ENCODE measurements at places on chromosomes 6 and 20.

DNA sequence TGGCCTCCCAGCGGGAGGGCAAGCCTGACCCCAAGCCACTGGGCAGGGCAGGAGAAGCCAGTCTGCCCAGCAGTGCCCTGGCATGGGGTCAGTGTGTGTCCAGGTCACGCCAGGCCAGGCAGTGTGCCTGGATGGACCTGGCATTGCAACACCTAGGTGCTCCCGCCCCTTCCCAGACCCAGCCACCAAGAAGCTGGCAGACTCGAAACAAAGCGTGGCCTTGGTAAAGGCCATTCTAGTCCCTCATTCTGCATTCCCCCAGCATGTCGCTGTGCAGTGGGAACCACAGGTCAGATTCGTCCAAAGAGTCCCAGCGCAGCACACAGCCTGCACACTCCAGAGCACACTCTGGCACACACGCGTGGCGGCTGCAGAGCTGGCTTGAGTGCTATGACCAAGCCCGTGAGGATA lies 19.3 kb upstream of the APMAP start:
- no peak for DNase-seq

DNA sequence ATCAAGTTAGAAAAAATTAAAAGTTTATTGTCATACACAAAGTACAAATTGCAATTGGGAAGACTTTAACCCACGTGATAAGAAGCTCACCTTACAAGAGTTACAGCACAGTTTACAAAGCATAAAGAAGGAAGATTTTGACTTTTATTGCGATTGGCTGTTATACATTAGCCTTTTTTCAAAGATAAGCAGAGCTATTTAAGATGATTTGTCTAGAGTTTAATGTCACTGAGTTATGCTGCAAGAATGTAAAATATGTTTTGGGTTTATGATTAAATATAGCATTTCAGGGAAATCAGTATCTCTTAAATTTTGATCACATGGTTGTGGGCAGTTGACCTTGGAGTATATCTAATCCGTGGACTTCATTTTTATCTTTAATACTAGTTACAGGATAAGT lies 664.2 kb upstream of the PTCHD4 start:
- DNase-seq = no peak

DNA sequence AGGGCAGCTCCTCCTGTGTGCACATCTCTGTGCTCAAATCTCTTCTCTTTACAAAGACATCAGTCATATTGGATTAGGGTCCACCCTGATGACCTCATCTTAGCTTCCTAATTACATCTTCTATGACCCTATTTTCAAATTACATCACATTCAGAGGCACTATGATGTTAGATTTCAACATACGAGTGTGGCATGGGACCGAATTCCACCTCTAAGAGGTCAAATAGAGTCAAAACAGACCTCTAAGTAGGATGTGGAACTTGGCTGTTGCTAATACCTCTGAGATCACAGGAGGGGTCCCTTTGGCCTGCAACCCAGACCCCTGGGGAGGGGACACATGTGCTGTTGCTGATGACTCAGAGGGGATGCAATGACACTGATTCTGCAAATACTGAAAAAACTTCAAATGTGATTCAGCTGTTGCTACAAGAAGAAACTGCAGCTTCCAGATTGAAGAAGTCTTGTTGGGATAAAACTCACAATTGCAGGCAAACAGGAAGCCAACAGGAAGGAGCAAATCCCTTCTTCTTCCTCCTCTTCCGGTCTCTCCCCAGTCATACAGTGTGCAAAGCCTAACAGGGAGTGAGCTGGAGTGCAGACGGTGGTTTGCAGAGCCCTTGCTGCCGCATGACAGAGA lies 216.2 kb downstream of the MYLK4 start:
- no peak for DNase-seq

- no peak for DNase-seq
Measured at GRCh38 chr6:22550971-22551670, 18.2 kb upstream of the HDGFL1 start.

DNA sequence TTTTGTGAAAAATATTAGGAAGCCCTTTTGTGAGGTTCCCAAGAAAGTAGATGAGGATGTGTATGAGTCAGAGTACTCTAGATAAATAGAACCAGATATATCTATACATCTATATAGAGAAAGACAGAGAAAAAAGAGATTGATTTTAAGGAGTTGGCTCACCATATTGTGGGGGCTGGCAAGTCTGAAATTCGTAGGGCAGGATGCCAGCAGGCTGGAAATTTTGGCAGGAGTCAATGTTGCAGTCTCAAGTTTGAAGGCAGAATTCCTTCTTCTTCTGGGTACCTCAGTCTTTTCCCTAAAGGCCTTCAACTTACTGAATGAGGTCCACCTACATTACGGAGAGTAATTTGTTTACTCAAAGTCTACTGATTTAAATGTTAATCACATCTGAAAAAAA lies 65.3 kb upstream of the SAMD3 start:
- DNase-seq = no peak

GRCh38 chr6:126880964-126881363 lies 237.5 kb upstream of the RSPO3 start:
- DNase-seq = no peak

DNA sequence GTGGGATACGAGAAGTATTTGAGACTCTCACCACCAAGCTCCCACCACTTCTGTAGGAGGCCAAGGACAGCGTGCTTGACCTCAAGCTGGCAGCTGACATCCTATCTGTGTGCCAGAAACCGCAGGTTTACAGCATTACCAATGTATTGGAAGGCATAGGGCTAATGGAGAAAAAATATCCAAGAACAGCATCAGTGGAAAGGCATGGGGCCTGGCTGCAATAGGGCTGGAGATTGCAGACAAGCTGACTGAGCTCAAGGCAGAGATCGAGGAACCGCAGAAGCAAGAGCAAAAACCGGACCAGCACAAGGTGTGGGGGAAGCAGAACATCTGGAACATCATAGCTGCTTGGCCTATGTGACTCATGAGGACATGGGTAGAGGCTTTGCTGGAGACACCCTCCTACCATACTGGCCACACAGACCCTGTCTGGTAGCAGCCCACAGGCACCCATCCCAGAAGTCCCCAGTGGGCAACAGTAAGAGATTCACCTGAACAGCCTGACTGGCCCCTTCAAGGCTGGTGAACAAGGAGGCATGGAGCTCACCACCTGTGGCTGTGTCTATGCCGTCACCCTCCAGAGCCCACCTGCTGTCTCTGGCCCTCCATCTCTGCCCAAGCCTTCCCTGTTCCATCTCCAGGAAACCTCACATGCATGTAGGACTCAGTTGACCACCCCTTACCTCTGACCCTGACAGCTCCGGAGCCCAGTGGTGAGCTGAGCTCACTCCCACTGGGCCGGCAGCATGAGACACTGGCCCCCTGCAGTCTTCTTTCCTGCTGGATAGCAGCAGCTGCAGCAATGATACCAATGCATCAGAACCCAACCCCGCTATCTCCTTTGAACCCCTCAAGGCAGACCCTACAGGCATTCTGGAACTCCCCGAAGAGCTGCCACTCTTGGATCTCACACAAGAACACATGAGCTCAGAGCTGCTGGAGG lies 171.1 kb downstream of the KIF6 start:
- DNase-seq = no peak

DNA sequence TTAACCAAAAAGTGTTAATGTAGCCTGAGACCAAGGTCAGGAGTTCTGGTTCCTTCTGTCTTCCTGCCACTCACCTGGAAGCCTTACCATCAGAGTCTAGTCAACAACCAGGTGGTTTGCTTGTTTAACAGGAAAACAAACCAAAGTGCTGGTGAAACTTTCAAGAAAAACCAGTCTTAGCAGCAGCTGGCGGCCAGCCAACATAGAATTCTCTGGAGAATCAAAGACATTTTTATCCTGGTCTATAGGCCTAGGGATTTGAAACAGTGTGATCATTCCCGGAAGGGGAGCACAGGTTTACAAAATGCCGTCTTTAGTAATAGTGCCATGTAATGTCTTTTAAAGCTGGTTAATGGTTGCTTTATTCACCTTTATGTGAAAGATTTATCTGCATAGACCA lies 146.6 kb upstream of the AKIRIN2 start:
- no peak for DNase-seq

Measured in stimulated activated CD4-positive, alpha-beta T cell treated with anti-CD3 and anti-CD28 coated beads, Interleukin-12 subunit alpha, Interleukin-12 subunit beta, amount 100 ng/mL, for 4 hours (primary cell).